ENCODE measurements at places on chromosomes 6 and 20.

DNA sequence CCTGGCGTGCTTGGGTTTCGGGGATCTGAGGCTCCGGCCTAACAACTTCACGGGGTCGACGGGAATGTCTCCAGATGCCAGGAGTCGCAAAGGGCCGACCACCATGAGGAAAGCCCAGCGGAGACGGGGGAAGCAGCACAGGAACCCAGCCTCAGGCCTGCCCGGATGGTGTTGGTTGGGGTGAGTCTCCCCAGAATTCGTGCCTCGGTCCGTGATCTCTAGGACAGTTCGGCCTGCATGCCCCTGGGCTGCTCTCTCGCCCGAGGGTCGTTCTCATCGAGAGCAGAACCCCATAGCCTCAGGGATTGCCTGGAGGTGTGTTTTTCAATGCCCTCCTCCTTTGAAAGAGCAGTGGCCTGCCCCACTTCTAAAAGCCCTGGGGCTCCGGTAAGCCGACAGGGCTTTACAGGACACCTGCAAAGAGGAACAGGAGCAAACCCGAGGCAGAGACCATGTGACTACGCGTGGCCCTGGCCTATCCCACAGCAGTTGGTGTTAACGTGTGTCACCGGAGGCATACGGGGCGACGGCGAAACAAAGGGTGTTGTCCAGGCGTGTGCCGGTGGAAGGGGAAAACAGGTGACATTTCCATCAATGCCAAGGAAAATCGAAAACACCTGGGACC lies 973.1 kb upstream of the DEFB115 start:
- DNase-seq, result no peak

- DNase-seq, result peak; percentile 80
Measured at GRCh38 chr20:31603822-31604566, 1.1 kb upstream of the ID1 start.

DNA sequence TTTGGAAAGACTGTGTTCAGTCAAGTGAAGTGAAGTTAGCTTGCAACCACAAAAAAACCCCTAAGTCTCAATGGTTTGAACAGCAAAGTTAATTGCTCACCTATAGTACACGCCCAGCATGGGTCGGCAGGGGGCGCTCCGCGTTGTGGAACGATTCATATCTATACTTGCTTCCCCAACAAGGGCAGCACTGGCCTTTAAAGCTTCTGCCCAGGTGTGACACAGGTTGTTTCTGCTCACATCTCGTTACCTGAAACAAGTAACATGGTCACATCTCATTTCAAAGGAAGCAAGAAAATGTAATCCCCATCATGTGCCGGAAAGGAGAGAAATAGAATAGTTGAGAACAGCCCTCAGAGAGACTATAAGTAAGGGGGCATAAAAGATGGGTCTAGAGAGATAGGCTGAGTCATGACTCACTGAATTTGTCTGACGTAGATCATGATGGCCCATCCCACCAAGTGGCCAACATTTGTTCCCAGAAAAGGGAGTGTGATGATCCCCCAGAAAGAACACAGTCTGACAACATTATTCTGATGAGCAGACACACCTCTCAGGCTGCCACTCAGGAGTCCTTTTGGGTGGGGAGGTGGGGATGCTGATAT lies 29.0 kb downstream of the HNF4A start:
- DNase-seq, result peak; percentile 79

- DNase-seq, result no peak
Measured at GRCh38 chr6:101879782-101880181, 486.3 kb downstream of the GRIK2 start.

DNA sequence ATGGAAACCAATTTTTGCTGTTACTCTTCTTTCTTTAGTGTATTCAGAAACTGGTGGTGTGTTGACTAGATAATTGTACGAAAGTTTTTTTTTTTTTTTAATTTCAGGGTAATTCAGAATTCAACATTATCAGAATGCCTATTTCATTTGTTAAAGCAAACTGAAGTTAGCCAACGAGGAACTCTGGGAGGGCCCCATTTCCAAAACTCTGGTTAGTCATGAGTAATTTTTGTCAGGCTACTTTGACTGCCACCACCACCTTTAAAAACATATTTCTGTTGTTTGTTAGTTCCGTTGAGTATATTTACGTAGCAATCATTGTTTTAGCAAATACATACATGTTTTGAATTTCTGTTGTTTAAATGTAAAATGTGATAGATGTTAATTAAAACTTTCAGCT lies 763 bp downstream of the ZKSCAN8 start:
- DNase-seq, result no peak

DNA sequence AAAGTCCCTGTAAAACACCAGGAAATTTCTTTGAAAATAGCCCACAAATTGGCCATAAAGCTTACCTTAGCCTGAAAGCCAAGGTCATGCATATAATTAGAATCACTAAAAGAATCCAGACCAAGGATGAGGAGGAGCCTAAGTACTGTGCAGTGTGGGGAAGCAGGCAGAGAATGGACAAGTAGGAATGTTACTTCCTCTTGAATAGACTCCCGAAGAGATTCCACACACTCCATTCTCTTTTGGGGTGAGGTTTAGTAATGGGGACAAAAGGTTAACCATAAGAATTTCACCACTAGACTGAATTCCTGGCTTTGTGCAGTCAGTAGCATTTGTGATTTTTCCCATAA lies 27.5 kb upstream of the MARCKS start:
- no peak for DNase-seq

GRCh38 chr20:38804221-38804620 lies 1.3 kb upstream of the PPP1R16B start:
- no peak for DNase-seq

GRCh38 chr6:106287215-106287614 lies 38.3 kb downstream of the ATG5 start:
- no peak for DNase-seq

DNA sequence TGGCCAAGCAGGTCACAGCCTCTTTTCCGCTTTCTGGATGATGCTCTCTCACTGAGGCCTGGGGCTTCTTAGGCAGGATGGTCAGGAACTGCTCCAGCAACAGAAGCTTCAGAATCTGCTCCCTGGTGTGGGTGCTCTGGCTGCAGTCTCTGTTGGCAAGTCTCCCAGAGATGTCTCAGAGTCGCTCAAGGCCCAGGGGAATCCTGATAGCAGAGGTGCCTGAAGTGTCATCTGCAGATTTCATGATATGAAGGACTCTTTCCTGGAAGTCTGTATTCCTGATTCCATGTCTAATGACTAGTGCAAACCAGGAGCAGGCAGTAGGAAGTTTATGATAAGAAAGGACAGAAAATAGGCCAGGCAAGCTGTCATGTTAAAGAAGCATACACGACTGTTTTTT lies 20.3 kb downstream of the ZSCAN31 start:
- DNase-seq, result no peak

DNA sequence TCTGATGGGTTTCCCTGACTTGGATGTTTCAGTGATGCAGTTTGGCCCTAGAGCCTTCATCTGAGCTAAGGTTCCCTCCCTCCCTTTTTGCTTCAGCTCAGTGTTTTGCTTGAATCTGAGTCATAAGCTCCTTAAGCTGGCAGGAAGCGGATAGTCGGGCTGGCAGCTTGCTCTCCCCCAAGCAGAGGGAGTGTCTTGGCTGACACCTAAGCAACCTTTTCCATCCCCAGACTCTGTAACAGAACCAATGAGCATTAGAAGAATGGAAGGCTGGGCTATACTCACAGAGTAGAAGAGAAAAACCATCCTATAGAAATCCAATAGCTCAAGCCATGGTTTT lies 98.3 kb downstream of the HAO1 start:
- DNase-seq, result no peak

DNA sequence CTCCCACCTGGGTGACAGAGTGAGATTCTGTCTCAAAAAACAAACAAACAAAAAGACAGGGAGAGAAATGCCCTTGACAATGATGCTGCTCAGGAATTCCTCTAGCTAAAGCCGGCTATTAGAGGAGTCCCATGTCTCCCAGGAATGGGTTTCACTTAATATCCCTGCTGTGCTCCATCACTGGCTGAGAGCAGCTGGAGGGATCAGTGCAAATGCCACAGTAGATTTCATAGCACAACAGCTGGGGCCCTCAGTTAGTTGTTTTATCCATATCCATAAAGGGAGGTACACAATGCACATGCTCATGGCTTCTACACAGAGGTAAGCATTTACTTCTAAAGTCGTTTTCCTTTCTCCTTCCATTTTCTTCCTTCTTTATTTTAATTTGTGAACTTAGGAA lies 742.0 kb upstream of the POU3F2 start:
- DNase-seq, result no peak

- no peak for DNase-seq
Measured at GRCh38 chr6:102485480-102485879, 1092.0 kb downstream of the GRIK2 start.

GRCh38 chr20:17961587-17961940 lies 7.0 kb downstream of the SNX5 start:
- DNase-seq, result no peak

GRCh38 chr6:101762851-101763250 lies 369.3 kb downstream of the GRIK2 start:
- DNase-seq, result no peak

DNA sequence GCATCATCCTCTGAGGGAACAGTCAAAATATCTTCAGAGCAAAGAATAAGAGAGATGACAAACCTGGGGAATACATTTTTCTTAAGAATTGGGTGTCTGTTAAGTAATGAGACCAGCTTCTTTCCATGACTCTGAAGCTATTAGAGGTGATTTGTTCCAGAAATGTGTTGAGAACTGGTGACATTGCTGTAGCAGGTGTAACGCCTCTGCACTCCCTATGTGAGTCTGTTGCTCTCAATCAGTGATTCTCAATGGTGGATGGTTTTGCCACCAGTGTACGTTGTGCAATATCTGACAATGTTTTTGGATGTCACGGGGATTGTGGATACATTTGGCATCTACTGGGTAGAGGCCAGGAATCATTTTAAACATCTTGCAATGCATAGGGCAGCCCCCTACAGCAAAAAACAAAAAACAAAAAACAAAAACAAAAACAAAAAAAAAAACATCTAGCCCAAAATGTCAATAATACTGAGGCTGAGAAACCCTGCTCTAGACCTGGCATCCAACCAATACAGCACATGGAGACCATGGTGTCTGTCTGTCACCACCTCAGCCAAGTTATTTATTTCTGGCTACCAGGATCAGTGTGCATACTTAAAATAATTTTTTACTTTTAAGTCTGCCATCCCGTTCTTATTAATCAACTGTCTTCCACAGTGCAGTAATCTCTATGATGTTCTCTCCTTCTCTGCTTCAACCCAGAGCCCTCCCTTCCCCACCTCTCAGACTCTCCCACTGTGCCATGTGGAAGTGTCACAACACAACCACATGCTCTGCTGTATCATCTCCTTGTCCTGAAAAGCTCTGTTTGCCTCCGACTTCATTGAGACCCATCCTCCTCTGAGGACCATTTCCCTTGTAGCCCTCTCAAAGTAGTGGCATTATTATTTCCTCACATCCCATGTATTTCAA lies 43.7 kb downstream of the KLHL32 start:
- DNase-seq, result no peak

DNA sequence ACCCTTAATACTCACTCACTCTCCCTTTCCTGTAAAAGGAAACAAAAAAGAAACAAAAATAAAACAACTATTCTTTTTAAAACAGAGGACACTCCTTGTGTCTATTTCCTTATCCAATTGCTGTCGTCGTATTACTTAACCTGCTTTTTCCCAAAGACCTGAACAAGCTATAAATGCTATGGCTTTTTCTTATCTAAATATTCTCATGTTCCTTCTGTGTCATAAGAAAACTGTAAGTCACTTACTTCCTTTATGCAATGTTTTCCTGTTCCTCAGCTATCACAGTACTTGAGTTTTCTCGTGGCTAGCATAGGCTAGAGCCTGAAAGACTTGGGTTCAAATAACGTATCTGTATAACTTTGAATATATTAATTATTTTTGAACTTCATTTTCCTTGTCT lies 99.2 kb downstream of the IRAK1BP1 start:
- DNase-seq, result no peak

GRCh38 chr6:123898665-123899064 lies 95.0 kb downstream of the NKAIN2 start:
- DNase-seq, result no peak

GRCh38 chr6:48135323-48136084 lies 24.5 kb upstream of the PTCHD4 start:
- no peak for DNase-seq

GRCh38 chr6:109738667-109739066 lies 47.6 kb downstream of the FIG4 start:
- no peak for DNase-seq

DNA sequence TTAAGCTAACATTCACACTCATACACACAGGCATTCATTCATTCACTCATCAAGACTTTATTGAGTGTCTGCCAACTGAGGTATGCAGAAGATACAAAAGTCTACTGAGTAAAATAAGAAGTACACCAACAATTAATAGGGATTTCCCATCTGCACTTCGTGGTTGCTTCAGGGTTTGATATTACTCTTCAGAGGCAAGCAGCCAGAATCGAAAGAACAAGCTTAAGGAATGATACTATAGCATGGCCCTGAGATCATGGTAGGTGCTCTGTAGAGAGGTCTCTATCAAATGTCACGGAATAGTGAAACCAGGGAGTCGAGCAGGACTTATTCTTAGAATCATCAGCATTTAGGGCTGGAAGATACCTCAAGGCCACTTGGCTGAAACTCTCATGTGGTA lies 135.4 kb downstream of the NRN1 start:
- no peak for DNase-seq

GRCh38 chr6:47716207-47716606 lies 17.8 kb downstream of the ADGRF4 start:
- no peak for DNase-seq

DNA sequence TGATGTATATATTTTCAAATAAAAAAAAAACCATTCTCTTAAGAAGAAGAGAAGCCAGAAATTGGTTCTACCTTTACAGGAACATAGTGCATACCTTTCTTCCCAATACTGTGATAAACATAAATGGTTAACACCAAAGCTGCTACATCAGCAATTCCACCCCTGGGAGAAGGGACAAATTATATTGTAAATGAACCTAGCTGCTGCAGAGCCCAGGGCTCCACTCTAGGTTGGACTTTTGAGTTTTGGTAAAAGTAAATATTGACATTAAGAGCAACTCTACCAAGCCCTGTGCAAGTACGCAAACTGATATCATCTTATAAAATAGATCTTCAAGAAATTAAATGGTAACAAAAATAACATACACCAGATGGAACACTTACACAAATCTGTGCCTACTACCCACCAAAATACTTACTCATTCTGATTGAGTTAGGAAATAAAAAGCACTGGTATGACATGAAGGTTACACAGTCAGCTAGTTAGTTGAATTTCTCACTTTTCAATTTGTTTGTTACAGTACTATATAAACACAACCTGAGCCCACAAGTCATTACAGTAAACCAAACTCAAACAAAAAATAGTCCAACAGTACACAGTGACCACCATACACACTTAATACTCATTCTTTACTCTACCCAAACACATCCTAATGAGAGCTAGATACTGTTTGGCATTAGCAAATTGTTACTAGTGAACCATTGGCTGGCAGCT lies 223.3 kb upstream of the HEY2 start:
- no peak for DNase-seq

DNA sequence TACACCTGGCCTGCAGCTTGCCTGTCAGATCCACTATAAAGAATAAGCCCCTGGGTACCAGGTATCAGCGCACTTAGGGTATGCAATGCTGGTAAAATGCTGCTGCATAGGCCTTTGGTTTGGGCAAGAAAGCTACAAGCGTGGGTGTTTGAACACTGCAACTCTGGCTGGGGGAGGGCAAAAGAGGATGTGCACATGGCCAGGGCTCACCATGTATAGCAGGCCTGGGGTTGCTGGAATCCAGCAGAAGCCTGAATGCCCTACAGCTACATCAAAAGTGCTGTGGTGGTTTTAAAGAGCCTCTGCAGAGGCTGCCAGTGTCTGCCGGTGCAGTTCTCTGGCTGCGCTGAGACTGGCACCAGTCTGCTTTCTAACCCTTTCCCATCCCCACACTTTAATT lies 51.7 kb downstream of the UQCC1 start:
- DNase-seq, result no peak

Measured in T-helper 1 cell (primary cell).